ENCODE measurements at places on chromosomes 13 and 19.
A peak's percentile ranks its signal among the peaks of the same experiment; 100 is the strongest.

DNA sequence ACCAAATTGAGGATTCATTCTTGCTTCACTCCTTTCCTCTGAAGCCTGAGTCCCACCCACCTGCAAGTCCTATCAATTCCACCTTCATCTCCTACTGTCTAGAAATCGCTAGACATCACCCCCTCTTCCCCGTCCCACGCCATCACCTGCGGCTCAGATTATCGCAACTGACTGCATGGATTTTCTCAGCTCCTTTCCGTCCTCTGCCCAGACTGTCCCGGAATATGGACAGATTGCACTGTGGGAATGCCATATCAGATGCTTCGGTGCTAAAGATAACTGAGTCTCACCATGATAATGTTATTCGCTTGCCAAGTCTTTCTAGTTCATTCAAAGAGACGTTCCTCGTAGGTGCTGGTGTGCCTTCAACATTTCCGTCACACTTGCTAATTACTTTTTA lies 66.4 kb upstream of the USP29 start:
- DNase-seq: no peak

DNA sequence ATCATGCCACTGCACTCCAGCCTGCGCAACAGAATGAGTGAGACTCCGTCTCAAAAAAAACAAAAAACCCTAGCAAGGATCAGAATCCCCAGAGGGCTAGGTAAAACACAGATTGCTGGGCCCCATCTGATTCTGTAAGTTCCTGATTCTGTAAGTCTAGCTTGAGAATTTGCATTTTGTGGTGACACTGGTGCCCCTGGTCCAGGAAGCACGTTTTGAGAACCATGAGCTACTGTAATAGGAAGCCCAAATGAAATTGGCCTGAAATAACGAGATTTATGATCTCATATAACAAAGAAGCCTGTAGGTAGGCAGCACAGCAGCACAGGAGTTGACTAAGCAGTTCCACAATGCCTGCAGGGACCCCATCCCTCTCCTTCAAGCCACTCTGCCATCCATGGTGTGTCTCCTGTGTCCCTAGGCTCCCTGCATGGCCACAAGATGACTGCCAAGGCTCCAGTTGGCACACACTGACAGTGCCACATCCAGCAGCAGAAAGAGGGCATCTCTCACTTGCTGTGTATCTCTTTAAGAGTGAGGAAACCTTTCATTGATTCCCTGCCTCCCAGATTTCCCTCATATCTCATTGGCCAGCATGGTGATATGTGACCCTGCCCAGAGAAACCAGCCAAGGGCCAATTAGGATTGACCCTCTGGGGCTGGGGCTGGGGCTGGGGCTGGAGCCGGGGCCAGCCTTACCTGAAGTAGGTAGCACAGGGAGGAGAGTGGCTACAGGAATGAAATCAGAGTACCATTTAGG lies 21.7 kb downstream of the SIPA1L3 start:
- no peak for DNase-seq

GRCh38 chr13:45439781-45440462 lies 21.7 kb upstream of the SLC25A30 start:
- no peak for DNase-seq

- DNase-seq: no peak
Observed at GRCh38 chr19:44666852-44667556, 4.3 kb upstream of the CEACAM19 start.

- no peak for DNase-seq
Observed at GRCh38 chr13:64453831-64454230, 2776.3 kb downstream of the PCDH9 start.

GRCh38 chr13:69585656-69586055 lies 522.0 kb upstream of the ATXN8OS start:
- DNase-seq: no peak

DNA sequence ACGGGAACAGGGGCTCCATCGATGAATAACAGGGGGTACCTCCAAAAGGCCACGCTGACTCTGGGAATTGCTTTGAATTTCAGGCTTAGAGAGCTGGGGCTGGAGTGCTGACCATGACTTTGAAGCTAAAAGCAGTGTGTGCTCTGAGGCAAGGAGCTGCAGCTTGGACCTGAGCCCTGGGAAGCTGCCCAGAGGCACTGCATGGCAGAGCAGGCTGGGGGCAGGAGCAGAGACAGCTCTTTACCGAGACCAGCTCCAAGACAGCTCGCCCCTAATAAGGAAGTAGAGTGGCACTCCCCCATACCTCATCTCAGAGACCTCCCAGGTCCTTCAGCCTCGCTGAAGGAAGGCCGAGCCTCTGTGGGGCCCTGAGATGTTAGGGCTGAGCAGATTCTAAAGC lies 200.2 kb downstream of the COL4A1 start:
- no peak for DNase-seq

DNA sequence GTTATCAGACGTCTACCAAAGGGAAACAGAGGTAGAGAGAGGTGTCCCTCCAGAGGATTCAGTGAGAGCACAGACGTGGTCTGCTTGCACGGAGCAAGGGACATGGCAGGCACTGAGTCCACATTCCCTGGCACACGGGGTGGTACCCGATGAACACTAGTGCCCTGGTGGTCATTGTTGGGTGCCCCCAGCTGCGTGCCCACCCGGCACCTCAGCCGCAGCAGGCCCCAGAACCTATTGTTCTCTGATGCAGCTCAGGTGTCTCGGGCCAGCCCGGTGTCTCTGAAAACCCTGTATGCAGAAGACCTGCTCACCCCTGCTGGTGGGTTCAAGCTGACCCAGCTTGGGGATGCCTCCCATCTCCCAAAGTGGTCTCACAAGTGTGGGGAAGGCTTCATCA lies 11.9 kb downstream of the SUGP1 start:
- no peak for DNase-seq

DNA sequence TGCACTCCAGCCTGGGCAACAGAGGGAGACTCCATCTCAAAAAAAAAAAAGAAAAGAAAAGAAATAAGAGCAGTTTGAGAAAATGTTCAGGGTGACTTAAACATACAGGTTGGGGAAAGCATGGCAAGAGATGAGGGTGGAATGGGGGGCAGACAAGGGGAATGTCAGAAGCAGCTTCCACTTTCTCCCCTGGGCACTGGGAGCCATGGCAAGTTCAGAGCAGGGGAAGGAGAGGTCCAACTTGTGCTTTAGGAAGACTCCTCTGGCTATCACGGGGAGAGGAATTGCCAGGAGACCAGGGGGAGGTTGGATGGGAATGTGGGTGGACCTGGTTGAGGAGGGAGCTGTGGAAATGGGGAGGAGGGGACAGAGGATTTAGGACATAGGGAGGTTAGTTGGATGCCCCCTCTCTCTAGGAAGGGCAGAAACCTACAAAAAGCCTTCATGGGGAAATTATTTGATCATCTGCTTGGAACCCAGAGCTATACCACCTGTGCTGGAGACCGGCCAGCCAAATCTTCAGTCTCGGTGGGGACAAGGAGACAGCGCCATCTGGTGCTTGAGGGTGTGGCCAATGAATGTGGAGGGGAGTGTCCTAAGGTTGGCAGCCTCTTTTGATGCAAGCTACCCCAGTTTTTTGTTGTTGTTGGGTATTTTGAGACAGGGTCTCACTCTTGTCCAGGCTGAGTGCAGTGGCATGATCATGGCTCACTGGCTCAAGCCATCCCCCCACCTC lies 7.3 kb upstream of the STRN4 start:
- peak; percentile 54 for DNase-seq

DNA sequence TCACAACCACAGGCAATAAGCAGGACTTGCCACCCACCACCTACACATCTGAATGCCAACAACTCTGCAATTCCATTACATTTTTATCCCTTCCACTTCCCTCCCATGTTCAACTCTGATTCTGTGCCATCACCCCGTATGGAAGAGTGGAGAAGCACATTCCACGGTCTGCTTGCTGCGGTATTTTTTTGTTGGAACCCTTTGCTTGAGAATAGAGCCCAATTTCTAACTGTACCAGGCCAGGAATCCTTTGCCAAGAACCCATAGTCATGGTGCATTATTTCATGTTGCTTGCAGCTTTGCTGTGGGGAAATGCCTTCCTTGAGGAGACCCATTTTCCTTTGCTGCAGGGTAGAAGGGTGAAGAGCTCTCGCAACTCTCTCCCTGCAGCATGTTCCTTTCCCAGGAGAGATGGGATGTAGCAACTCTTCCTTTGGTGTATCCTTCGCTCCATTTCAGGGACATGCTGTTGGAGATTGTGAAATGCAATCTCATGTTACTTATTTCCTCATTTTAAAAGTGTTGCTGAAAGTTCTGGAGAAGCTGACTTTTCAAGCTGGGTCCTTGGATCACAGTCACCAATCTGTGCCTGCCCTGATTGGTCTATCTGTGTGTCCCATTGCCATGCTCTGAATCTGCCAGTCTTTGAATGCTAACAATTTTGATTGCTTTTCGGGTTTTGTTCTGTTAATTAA lies 69.8 kb upstream of the STARD13 start:
- no peak for DNase-seq

DNA sequence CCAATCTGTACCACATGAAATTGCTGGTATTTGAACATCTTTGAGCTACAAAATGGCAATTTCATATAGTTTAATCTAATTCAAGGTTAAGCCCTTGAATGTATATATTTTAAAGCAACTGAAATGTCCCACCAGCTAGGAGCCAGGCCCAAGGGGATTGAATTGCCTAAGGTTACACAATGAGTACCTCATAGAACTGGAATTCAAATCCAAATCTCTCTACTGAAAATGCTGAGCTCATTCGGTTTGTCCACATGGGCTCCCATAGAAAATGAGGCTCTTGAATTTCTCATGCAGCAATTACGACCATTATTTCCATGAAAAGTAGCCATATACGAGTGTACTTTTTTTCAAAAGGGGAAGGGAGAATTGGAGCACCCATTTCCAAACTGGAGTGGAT lies 31.5 kb upstream of the FNDC3A start:
- DNase-seq: no peak

GRCh38 chr19:12611361-12611699 lies 610 bp downstream of the ZNF791 start:
- peak; percentile 39 for DNase-seq

GRCh38 chr13:41492432-41493260 lies 35.3 kb downstream of the RGCC start:
- DNase-seq: no peak

DNA sequence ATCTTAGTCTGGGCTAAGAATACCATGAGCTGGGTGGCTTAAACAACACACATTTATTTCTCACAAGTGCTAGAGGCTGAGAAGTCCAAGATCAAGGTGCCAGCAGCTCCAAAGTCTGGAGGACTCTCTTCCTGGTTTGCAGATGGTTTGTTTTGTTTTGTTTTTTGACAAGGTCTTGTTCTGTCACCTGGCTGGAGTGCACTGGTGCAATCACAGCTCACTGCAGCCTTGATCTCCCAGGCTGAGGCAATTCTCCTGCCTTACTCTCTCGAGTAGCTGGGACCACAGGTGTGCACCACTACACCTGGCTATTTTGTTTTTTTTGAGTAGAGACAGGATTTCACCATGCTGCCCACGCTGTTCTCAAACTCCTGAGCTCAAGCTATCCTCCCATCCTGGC lies 15.5 kb downstream of the APLP1 start:
- no peak for DNase-seq

DNA sequence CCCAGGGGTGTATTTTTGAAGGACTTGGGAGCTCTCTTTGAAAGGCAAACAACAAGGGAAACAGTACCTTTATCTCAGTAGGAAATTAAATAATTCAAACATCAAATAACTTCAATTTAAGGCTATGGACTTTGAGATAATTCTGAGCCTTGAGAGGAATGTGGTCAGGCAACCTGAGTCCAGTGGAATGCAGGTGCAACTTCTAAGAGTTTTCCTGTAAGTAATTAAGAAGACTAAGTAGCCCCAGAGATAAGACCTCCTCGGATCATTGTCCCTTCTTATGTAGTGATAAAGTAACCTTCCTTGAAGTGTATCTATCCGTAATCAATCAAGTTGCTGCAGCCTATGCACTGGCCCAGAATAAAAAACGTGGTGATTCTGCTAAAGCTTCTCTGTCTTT lies 29.2 kb downstream of the ZNF701 start:
- DNase-seq: no peak

GRCh38 chr19:34364830-34365462 lies at the start of gene GPI:
GPI (plus strand) TSS chr19:34365196; CDS start chr19:34365267, 71 bp downstream.
- DNase-seq: peak; percentile 29

- no peak for DNase-seq
Observed at GRCh38 chr13:83935566-83935965, 53.3 kb upstream of the SLITRK1 start.

- no peak for DNase-seq
Observed at GRCh38 chr19:35000647-35001501, 751 bp downstream of the GRAMD1A start.

- no peak for DNase-seq
Observed at GRCh38 chr13:85543144-85543543, 256.1 kb downstream of the SLITRK6 start.

GRCh38 chr19:51064534-51065220 lies at the start of gene KLK13:
KLK13 (minus strand) TSS chr19:51065092; CDS start chr19:51065067, 25 bp downstream.
- no peak for DNase-seq

GRCh38 chr13:83332751-83333150 lies 549.5 kb downstream of the SLITRK1 start:
- no peak for DNase-seq

DNA sequence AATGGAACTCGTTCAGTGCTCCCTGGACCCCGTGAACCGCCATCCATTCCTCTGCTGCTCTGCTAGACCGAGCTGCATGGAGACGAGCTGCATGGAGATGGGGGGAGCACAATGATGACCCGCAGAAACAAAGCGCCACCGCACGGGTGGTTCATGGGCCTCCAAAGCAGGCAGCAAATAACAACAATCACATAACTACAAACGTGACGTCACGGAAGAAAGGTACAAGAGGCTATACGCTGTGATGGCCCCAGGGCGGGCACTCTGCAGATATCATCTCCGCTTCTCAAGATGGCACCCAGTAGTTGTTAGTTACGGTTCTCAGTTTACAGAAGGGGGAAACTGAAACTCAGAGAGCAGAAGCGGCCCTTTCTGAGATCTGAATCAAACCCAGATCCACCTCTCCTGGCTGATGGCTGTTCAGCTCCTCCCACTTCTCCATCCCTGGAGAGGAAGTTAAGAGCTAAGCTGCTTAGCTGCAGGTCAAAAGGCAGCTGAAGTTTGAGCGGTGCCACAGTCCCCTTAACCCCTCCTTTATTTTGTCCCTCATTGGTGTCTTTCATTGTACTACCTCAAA lies 1.7 kb downstream of the ATP13A1 start:
- DNase-seq: no peak

GRCh38 chr13:65913173-65913572 lies 1317.0 kb downstream of the PCDH9 start:
- DNase-seq: no peak

DNA sequence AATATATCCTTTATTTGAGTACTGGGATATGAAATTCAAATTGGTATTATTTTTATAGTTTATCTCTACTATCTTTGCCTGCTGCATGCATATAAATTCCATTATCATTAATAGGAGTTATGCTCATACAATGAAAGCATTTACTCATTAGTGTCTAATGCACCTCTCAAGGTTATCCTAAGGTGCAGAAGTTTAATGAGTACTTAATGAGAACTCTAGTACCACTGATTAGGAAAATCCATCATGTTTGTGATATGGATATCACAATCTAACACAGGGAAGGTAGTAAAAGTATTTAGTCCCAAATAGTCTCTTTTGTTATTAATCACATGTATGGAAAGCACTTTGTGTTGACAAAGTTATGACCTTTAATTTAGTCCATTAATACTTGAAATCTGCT lies 77.2 kb upstream of the SLC10A2 start:
- no peak for DNase-seq

GRCh38 chr13:40170091-40170490 lies 496.4 kb downstream of the FOXO1 start:
- DNase-seq: no peak

- no peak for DNase-seq
Observed at GRCh38 chr19:41735071-41735600, 20.2 kb upstream of the CEACAM6 start.

- DNase-seq: no peak
Observed at GRCh38 chr13:83184150-83184475, 698.2 kb downstream of the SLITRK1 start.

Measured in neural crest cell (in vitro differentiated cells).